ENCODE measurements at places on chromosomes 6 and 20.

GRCh38 chr6:56529594-56530191 is 113.0 kb downstream of the DST start:
- no peak for DNase-seq

GRCh38 chr6:5645328-5646290 is 361.1 kb downstream of the NRN1 start:
- DNase-seq: no peak

- no peak for DNase-seq
These were observed 134.2 kb downstream of the MEI4 start for GRCh38 chr6:77786935-77787629.

DNA sequence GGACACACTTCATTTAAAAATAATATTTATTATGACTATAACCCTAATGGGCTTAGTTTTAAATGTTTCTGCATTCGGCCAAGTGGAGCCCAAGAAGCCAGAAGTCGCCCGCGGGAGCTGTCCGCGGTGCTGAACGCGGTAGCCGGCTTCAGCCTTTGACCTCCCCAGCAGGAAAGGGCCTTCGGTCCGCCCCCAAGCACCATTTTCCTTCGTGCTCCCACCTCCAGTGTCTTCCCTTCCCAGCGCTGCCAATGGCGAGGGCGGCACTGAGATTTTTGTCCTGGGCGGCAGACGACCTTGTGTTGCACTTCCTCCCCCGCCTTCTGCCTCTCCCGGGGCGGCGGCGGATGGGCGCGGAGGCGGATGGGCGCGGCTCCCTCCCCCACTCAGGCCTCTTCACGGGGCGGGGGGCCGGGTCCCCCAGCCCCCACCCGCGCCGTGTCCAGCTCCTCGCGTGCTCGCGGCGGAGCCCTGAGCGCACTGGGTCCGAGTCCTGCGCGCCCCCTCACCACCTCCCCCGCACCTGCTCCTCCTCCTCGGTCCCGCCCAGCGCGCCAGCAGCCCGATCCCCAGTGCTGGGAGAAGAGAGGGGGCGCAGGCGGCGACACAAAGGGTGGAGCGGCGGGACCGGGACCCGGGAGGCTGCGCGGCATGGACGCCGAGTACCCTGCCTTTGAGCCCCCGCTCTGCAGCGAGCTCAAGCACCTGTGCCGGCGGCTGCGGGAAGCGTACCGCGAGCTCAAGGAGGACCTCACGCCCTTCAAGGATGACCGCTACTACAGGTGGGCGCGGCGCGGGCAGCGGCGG is 23.6 kb upstream of the TMEM181 start:
- DNase-seq: no peak

DNA sequence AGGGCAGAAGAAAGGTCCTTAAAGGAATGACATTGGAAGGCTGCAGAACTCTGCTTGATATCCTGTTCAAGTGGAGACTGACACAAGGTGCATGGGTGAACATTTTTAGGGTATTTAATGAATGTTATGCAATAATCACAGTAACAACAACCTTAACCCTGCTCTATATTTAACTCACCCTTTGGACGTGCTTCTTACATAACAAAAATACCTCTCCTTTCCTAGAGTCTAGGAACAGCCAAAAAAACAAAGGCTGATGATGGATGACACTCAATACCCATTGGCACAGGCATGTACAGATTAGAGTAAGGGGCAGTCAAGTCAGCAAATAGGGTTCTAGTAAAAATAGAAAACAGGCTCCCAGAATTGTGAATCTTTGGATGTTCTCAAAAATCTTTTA is 30.6 kb downstream of the ROS1 start:
- DNase-seq: no peak

DNA sequence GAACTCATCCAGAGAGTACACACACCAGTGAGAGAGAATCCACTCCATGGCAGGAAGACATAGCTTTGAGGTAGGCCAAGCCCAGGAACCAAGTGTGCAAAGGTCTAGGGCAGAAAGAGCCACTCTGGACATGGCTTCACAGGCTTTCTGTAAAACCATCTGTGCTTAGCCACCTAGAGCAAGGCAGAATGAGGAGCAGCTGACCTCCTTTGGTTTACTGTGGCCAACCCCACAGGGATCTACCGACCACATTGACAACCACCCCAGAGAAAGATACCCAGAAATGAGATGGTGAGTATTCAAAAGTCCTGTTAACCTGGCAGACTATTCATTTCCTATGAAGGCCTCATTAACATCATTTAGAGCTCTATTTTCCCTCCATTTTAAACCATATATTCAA is 10.5 kb downstream of the ZHX3 start:
- DNase-seq: no peak

- no peak for DNase-seq
These were observed 376 bp downstream of the C20orf202 start for GRCh38 chr20:1203630-1204029.

All from stimulated activated CD4-positive, alpha-beta T cell treated with anti-CD3 and anti-CD28 coated beads, Interleukin-2, amount 100 ng/mL, for 4 hours (primary cell).